ENCODE measurements at places on chromosomes 7 and 10. TPM values are rescaled to one million over a fixed set of nuclear protein-coding genes. Genes with fewer than 3 reads are reported as not detected.

SPAG6 gene
- total RNA-seq = 22.1 TPM

NKX2-3 gene
- total RNA-seq = not detected

GRM3 gene
- total RNA-seq = not detected

DNA sequence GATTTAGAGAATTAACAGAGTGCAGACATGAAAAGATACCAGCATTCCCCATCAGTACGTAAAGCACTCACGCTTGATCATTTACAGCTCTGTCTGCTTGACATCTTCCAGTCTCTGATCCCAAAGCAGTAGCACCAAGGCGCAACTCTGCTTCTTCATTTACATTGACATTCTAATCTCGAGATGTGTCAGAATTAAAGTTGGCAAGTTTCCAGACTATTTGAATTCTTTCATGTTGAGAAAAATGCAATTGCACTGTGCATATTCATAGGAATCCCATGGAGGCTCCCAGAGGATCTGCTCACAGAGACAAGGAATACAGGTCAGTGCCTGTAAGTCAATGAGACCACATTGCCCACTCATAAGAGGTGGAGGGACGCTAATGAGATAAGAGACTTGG lies 183.9 kb downstream of the LRRN3 start:
- DNase-seq = no peak

ASL gene
- 28.8 TPM for total RNA-seq

GRCh38 chr7:150322114-150322832 lies 882 bp upstream of the LRRC61 start:
- no peak for DNase-seq

MAGI2 gene
- total RNA-seq = 20.1 TPM

DNA sequence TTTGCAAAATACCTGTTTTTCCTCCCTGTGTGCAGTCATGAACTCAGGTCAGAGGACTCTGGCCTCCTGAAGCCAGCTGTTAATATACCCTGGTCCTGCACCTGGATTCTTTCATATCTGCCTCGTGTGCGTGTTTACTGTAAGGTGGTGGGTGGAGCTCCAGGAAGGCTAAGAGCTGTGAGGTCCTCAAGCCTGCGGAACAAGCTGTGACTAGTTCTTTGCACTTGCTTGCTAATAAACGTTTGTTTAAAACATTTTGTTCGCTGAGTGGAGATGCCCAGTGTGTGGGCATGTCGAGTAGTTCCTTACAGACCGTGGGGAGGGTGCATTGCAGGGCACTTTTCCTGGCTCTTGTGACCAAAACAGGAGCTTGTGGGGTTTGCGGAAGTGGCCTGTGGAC lies 139.0 kb downstream of the DOCK1 start:
- DNase-seq = no peak

GRCh38 chr10:113058523-113059370 lies 108.7 kb downstream of the TCF7L2 start:
- DNase-seq = no peak

THSD7A gene
- 12.1 TPM for total RNA-seq

FBXO24 gene
- 2.2 TPM for total RNA-seq

- DNase-seq = no peak
These were observed 4.6 kb downstream of the NKX2-3 start for GRCh38 chr10:99537086-99537988.

LRMDA gene
- 14.8 TPM for total RNA-seq

GDF10 gene
- 0.43 TPM for total RNA-seq

SUPV3L1 gene
- total RNA-seq = 28.4 TPM

DNA sequence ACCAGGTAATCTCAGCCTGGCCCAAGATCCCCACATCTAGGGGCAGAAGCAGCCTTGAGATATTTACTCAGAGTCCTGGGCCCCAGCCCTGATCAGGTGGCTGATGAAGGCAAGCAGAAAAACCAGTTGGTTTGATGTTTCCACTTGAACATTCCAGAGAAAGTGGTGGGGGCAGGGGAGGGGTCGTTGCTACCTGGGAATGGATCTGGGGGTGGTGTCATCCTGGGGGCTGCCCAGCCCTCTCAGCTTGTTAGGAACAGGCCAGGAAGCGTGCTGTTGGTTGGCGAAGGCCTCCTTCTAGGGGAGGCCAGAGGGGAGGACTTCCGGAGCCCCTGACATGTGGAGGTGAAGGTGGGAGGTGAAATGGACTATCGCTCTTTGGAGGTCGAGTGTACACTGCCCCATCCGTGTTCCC lies 3.7 kb upstream of the ABHD11 start:
- no peak for DNase-seq

ZNF789 gene
- total RNA-seq = 10.1 TPM

All from ovary (tissue), 10 donors.